ENCODE measurements at places on chromosomes 3 and 15.

DNA sequence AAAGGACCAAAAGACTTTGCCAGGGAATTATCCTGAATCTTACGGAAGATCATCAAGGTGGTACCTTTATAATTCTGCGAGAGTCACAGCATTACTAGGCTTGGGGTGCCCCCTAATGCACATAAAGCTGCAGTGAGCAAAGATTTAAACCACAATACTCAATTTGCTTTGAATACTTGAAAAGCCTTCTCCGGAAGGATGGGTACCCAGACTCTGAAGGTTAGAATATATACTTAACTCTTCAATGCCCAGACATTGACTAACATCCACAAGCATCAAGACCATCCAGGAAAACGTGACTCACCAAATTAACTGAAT, 117.8 kb upstream of the KCNH8 start:
- no peak for DNase-seq

- DNase-seq: no peak
These were observed 475 bp downstream of the SPSB4 start for GRCh38 chr3:141051443-141052200.

GRCh38 chr3:16316396-16316795, 51.4 kb downstream of the OXNAD1 start:
- DNase-seq: no peak

- DNase-seq: no peak
These were observed 342.1 kb upstream of the GRM7 start for GRCh38 chr3:6518709-6519345.

- no peak for DNase-seq
These were observed 3.7 kb upstream of the RPP25 start for GRCh38 chr15:74960286-74960685.

DNA sequence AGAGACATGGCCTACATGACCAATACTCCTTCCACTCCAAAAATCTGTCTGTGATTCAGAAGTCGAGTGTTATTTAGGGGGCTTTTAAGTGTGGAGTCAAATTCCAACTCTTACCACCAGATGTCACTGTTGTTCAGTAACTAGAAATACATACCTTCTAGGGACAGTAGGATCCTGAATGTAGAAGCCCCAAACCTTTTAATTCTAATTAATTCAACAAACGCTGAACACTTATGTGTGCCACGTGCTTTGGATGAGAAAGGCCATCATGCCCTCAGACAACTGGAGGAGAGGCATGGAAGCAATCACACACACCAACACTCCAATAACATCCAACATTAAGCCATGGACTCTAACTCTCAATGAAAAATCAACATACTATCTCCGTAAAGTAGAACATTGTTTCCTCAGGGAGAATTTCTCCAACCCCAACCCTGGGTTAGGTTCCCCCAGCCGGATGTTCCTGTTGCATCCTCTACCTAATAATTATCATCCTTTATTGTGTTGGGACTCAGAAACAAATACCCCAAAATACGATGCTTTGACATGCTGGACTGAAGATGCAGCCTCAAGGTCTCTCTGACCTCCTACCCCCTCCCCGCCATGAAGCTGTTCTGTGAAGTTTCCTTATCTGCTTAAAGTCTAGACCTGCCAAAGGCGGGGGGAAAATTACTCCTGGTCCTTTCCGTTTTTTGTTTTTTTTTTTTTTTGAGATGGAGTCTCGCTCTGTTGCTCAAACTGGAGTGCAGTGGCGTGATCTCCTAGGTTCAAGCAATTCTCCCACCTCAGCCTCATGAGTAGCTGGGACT, 8.0 kb upstream of the CCDC13 start:
- peak; percentile 62 for DNase-seq

DNA sequence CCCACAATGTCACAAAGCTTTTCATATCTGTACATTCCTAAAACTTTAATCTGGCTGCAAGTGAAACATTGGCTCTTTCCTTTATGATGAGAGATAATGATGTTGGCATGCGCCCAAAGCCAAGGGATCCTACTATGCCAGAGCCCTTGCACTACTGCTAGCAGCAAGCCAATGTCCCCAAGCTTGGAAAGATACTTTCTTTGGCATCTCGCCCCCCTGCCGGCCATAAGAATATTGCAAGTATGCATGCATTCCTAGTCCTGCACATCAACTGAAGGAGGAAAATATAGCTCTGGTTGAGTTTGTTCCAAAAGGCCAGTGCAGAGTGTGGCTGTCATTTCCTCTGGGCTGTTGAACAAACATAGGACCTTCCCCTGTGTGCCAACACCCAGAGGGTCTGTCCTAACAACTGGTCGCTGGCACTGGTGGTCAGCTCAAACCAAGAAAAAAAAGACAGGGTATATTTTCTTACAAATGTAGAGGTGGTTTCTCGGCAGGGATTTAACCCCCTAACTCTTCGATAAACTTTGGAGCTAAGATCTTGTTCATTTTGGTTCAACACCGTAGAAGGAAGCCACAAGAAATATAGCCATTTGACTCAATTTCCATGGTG, 120.9 kb upstream of the ZBED2 start:
- DNase-seq: no peak

DNA sequence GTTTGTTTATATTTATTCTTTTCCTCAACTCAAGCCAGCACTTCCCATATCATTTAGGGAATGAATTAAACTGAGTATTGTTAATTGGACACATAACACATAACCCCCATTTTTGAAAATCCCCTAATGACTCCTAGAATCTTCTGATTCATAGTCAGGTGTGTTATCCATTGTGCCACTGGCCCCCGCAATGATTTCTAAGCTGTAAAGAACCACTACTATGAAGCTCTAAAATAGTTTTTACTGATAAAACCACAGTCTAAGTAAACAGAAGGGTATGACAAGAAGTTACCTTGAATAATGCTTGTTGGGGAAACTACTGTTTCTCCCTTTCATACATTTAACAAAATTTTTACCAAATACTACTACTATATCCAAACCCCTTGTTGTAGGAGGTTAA, 22.3 kb upstream of the SLC12A8 start:
- no peak for DNase-seq

DNA sequence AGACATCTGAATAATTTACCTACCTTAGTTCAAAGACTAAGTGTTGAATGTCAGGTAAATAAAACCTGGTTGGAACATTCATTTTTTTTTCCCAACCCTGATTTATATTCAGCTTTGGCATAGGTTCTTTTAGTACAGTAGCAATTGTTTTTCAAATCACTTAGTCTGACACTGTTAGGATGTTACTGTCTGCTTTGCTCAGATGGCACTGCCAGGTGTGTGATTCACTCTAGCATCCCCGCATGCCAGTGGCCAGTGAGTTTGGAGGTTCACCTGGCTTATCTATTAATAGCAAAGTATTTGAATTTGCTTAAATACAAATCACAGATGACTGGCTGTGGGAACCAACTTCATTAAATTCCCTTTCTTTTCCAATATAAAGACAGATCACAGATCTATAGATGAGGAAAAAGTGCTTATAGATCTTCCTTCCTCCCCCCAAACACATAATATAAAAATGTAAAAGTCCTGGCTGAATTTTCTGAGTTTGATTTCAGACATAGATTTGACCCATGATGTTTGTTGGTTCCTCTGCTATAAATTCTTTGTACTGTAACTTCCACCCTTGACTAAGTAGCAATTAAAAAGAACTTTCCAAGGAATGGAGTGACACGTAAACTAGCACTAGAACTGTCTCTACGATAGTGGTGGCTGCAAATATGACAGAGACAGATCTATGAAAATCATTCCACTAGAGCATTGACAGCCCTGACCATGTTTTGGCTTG, 3.9 kb downstream of the THBS1 start:
- no peak for DNase-seq

GRCh38 chr15:60679256-60679655, 200.3 kb upstream of the ICE2 start:
- no peak for DNase-seq

Data from NCI-H345 (cell line).